IPS DF 19.7 (cell line): ENCODE measurements at places on chromosomes 1 and 21.

DNA sequence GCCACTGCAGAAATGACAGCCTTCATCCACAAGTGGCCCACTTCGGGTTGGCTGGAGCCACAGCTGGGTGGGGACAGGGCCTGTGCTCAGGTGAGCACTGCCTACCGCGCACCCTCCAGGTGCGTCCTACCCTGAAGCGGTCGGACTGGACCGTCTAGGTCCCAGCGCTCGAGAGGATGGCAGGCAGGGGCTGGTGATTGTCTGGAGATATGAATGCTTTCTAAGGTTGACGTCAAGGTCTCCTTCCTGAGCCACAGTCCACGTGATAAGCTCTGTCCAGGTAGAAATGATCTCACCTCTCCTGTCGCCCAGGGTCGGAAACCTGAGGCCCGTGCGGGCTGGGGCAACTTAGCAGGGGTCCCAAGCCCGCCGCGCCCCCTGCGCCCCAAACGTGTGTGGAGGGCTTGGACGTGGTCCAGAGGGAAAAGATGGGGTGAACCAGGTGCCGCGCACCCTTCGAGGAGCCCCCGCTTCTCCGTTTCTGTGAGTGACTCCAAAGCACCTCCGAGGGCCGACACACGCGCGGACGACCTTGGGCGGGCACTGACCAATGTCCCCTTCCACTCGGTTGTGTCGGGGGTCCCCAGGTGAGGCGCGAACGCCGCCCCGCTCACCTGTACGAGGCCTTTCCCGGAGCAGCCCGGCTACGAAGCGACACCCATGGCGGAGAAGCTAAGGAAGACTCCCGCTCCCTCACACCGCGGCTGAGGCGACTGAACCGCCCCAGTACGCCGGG is 853 bp upstream of the DOP1B start:
- no peak for DNase-seq

GRCh38 chr21:41328660-41329607 is 12.3 kb downstream of the FAM3B start:
- no peak for DNase-seq

- no peak for DNase-seq
Observed at GRCh38 chr1:223455470-223455869, 62.3 kb downstream of the CCDC185 start.

DNA sequence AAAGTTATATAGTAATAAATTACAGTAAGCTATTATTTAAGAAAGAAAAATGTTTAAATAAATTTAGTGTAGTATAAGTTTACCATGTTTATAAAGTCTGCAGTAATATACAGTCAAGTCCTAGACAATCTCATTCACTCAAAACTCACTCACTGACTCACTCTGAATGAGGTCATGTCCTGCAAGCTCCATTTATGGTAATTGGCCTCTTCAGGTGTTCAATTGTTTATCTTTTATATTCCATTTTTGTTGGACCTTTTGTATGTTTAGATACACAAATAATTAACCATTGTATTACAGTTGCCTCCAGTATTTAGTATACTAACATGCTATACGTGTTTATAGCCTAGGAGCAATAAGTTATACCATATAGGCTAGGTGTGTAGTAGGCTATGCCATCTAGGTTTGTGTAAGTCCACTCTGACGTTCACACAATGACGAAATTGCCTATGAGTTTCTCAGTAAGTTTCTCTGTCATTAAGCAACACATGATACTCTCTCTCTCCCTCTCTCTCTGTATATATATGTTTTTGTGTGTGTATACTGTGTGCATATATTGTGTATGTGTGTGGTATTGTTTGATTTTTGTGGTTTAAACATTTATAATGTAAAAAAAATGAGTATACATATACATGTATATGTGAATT is 161.2 kb downstream of the NCAM2 start:
- no peak for DNase-seq

DNA sequence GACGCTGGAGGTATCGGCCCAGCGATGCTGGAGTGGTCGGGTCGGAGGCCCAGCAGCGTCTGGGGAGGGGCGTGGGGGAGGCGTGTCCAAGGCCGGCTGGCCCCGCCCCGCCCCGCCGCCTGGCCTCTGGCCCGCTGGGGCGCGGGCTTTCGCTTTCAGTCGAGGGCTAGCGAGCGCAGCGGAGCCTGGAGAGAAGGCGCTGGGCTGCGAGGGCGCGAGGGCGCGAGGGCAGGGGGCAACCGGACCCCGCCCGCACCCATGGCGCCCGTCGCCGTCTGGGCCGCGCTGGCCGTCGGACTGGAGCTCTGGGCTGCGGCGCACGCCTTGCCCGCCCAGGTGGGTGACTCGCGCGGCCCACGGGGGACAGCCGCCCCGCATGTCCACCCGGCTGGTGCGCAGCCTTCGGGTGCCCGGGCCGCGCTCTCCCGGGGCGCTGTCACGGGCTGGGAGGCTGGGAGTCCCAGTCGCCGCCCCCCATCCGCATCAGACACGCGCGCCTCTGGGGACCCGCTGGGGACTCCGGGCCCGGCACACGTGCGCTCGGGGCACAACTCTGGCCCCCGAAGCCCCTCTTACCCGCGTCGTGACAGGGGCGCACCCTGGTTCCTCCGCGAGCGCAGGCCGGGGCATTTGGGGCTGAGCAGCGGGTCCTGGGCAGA is at the start of gene TNFRSF1B:
TSS of gene TNFRSF1B (plus strand) at position 158 of the 659 bp plus-strand sequence. CDS start at position 259, 101 bp downstream.
- DNase-seq = no peak

GRCh38 chr1:154774175-154774855 is 95.8 kb downstream of the KCNN3 start:
- DNase-seq = no peak

DNA sequence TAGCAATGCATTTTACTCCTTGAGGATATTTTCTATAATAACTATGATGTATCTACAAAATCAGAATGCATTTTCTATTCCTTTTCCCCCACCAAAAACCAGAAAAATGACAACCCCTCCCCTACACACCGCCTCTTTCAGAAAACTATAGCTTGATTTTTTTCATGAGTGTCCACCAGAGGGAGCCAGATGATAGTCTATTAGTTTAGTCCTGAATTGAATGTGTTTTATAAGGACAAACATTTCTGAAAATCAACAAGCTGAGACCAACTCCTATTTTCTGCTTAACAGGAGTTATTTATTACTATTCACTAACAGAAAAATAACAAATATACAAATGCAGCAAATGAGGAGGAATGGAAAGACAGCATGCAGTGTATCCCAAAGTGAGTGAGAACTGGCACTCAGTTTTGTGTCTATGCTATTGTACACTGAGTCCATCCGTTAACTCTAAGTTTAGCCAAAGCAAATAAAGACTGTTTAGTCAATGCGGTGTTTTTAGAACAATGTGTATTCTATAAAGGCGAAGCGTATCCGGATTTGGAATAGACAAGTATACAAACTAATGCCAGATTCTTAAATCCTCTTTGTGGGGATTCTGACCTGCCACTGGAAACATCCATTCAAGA is 182.6 kb downstream of the VAV3 start:
- no peak for DNase-seq

DNA sequence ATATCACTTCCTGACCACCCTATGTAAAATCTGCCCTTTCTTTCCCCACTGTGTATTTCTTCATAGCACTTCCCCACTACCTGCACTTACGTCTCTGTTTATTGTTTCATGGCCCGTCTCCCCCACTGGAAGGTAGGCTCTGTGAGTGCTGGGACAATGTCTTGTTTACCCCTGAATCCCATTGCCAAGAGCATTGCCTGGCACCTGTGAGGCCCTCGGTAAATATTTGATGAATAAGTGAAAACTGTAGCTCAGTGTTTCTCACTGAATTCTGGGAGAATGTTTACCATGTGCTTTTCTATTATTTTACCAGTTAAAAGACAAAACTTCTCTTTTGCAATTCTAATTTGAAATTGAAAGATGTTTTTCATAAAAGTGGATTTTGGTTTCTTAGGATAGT is 11.8 kb downstream of the NFASC start:
- DNase-seq = no peak

DNA sequence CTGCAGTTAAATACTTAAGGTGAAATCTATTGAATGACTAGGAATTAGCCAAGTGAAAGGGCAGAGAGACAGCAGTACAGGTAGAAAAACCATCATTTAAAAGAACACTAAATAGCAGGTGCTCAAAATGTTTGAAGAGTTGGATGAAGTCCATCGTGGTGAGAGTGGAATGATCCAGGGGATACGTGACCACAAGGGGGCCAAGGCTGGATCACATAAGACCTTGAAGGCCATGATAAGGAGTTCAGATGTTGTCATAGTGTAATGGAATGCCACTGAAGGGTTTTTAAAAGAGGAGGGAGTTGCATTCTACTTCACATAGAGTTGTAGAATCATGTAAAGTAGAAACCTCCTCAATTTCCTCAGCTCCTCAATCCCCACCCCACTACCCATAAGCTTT is 34.8 kb upstream of the HOOK1 start:
- DNase-seq = no peak

GRCh38 chr21:45578176-45578801 is 36.0 kb upstream of the SLC19A1 start:
- no peak for DNase-seq

DNA sequence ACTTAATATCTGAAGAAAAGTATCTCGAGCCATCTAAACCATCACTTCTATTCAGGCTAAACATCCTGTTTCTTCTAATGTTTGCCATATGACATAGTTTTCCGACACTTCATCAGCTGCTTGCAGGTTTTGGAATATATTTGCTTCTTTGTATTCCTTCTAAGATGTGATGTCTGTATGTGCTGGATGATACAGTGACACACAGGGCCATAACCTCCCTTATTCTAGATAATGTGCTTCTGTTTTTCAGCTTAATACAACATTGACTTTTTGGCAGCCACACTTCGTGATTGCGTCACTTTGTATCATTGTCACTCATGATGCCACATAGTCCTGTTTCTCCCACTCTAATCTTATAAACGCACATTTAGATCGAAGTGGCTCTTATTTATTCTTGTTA is 156.3 kb downstream of the CRB1 start:
- no peak for DNase-seq

- no peak for DNase-seq
Observed at GRCh38 chr1:40183055-40183710, 22.0 kb downstream of the RLF start.

GRCh38 chr1:2326524-2326923 is 64.8 kb downstream of the MORN1 start:
- no peak for DNase-seq

- DNase-seq = no peak
Observed at GRCh38 chr1:234978397-234979295, 150.0 kb downstream of the TOMM20 start.

DNA sequence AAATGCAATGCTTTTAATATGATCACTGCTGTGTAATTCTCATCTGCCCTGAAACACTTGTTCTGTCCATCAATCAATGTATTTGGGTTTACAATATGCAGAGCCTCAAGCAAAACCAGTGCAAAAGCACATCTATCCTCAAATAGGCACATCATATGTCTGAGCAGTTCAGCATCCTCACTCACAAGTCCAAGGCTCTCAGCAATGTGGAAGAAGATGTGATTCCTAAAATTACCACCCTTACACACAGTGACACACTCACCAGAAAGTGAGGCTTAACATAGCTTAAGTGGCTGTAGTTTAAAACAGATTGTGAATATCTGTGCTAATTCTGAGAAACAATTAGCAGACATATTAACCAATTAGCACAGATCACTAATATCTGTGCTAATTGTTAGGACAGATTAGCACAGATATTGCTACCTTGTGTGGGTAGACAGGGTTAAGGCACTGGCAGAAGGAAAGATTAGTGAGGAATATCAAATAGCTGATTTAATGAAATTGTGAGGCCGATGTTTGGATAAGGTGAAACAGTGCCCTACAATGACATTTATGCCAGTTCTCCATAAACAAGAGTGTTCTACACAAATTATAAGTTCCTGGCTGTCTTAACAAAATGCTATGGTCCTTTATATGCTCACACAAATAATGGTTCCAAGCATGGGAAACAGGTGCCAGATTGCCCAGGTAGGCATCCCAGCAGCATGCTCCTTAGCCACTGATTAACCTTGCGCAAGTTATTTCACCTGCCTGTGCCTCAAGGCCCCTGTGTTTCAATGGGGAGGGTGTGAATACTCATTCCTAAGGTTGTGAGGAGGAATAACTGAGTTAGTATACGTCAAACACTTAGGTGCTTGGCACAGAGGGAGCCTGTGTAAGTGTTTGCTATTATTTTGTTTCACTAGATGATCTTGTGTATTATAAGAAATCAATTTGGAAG is 41.7 kb downstream of the MRPL39 start:
- no peak for DNase-seq

DNA sequence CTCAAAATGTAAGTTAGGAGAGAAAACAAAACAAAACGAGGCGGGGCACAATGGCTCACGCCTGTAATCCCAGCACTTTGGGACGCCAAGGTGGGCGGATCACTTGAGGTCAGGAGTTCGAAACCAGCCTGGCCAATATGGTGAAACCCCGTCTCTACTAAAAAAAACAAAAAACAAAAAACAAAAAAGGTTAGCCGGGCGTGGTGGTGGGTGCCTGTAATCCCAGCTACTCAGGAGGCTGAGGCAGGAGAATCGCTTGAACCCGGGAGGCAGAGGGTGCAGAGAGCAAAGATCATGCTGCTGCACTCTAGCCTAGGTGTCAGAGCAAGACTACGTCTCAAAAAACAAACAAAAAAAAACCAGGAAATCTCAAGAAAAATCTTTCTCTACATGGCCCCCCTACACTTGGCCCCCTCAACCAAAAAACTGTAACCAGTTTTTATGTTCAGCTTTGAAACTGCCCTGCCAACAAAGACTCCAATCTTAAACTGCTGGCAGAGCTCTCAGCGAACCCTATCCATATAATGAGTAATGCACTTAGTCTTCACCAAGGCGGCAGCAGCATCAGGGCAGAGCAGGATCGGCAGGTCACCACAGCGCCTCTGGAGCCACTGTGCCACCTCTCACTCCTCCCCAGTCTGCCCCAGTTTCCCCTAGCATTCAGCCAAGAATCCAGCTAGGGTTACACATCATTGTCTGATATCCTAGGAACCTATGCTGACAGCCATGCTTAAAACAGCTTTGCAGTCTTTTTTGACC is 71.7 kb downstream of the JAK1 start:
- DNase-seq = no peak

DNA sequence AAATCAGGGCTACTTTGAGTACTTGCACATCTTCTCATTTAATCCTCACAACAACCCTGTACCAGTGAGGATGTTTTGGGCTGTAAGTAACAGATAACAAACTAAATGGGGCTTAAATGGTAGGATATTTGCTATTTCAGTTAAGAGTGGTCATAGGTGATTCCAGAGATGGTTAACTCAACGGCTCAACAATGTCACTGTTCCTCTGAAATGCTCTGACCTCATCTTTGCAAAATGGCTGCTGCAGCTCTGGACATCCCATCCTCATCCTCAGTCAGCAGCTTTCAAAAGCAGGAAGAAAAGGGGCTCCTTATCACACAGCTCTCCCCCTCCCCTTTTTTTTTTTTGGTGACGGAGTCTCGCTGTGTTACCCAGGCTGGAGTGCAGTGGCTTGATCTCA is 1.5 kb downstream of the LDLRAD2 start:
- no peak for DNase-seq
